Stimulated activated naive CD4-positive, alpha-beta T cell (primary cell): ENCODE measurements at places on chromosomes 4 and X.

DNA sequence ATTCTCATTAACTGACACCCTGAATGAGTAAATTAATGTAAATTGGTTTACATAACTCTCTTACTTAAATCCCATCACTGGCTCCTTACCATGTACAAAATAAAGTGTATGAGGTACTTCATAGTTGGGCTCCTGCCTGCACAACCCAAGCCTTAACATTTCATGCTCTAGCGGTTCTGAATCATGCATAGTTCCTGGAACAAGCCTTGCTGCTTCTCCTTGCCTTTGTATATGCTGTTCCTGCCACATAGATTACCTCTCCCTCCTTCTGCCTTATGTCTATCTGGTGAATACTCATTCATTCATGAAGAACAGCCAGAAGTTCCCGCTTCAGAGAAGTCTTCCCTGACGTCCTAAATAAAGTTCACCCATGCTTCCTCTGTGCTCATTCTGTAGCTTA is 594.7 kb downstream of the SMARCA1 start:
- DNase-seq: no peak

- DNase-seq: peak; percentile 41
Measured at GRCh38 chrX:24025741-24026403, 1.1 kb downstream of the KLHL15 start.

GRCh38 chr4:79673898-79674297 is 265.9 kb upstream of the GK2 start:
- DNase-seq: no peak

DNA sequence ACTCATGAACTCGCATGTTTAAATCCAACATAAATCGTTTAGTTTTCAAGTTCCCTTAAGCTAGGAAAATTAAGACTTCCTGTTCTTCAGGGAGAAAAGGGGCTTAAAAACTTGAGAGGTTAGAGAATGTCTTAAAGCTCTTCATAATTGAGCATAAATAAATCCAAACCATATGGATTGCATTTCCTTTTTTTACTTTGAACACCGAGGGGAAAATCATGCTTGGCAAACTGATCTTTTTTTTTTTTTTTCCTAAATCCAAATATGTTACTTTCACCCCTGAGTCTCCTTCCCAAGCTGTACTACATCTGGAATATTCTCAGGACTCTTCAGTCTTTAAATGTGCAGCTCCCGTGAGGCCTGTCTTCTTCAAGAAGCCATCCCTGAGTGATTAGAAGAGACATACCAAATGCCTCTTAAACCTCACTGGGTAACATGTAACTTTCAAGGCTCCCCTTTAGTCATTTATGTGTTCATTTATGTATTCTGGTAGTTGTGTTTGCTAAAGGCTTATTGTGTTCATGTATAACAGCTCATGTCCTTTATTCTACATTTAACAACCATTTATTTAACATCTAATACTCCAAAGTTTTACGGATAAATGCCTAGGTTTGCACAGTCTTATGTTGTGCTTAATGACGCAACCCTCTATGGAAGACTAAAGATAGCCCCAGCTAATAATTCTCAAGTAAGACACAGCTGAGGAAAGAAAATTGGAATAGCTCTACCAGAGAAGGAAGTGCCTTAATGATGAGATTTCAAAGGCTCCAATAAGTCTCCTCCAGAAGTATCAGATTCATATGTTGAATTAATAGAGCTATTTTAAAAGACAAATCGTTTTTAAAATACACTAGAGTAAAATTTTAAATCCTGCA is 107.0 kb downstream of the AGTR2 start:
- no peak for DNase-seq

GRCh38 chr4:30719454-30720020 is 632 bp upstream of the PCDH7 start:
- no peak for DNase-seq

- no peak for DNase-seq
Measured at GRCh38 chrX:6557690-6558089, 22.8 kb upstream of the VCX3A start.

GRCh38 chr4:150178161-150178560 is 99.9 kb downstream of the DCLK2 start:
- DNase-seq: no peak

- DNase-seq: no peak
Measured at GRCh38 chr4:88985088-88985773, 71.8 kb downstream of the FAM13A start.

- DNase-seq: no peak
Measured at GRCh38 chr4:40581254-40582140, 48.2 kb downstream of the RBM47 start.
